Calu3 (cell line): ENCODE measurements at places on chromosomes 5 and 9. TPM values are rescaled to one million over a fixed set of nuclear protein-coding genes. Genes with fewer than 3 reads are reported as not detected.

DNA sequence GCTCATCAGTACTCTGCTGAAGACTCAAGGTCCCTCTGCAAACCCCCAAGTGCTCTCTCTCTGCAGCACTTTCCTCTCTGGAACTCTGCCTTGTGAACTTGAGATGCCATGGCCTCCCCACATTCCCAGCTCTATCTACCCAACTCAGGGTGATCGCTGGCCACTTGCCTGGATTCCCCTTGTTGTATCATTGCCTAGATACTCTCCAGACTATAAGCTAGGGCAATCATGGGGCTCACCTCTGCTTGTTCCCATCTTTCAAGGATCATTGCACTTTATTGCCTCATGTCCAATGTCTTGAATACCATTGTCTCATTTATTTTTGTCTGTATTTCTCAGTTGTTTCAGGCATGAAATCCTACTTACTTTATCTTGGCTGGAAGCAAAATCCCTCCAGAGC is 144.1 kb downstream of the PLPPR1 start:
- no peak for DNase-seq

The SPATA6L gene
- total RNA-seq = 5.7 and 7.1 TPM in 2 replicates

GRCh38 chr9:6565312-6565711 is 80.2 kb downstream of the GLDC start:
- DNase-seq = no peak

The POU5F2 gene
- total RNA-seq = 1.4 and 2.0 TPM in 2 replicates

DNA sequence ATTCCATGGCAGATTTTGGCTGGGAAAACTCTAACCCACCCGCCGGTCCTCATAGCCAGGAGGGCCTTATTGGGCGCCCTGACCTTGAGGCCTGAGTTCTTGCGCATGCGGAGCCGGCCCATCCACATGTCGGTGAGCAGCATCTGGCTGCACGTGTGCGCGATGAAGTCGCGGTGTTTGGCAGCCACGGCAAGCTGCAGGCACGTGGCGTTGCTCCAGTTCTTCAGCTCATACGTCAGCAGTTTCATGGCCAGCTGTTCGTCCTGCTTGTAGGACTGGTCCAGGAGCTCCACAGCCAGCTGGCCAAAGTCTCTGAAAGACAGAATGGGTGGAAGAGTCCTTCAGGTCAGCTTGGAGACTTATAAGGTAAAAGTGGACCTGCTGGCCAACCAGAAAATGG is 204.3 kb upstream of the KLF9 start:
- no peak for DNase-seq

The CCDC69 gene
- 0.69 and 1.0 TPM in 2 replicates for total RNA-seq
